ENCODE measurements at places on chromosomes 16 and 17.

DNA sequence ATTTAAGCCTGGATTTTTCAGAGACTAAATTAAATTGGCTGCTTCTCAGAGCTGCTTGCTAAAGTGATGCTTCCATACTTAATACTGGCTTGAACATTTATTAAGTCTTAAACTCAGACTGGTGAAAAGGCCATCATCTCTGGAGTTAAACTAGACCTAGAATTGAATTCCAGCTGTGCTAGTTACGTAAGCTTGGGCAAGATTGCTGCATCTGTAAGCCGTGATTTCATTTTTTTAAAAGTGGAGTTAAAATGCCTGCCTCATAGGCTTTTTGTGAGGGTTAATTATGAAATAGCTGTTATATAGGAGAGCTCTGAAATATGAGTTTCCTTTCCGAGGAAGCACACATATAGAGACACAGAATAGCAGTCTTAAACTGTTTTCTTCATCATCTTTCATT is 84.7 kb downstream of the VAT1L start:
- DNase-seq, result no peak

GRCh38 chr17:29615048-29615385 is 7.7 kb downstream of the CORO6 start:
- no peak for DNase-seq

DNA sequence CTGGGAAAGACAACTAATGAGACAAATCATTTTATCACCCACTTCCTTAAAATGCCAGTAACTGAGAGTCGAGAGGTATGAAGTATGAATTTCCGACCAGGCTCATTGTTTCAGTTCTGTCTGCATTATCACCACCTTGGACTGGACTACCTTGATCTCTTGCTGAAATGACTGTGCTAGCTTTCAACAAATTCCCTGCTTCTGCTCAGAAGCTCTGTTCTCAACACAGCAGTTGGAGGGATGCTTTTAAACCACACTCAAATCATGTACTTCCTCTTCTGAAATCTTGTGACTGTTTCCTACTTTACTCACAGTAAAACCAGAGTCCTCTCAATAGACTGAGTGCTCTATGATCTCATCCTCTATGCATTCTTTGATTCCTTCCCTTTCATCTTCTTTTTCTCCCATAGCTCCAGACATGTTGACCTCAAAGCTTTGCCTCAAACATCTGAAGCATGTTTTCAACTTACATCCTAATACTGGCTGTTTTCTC is 195.8 kb downstream of the KCNJ2 start:
- DNase-seq, result no peak

DNA sequence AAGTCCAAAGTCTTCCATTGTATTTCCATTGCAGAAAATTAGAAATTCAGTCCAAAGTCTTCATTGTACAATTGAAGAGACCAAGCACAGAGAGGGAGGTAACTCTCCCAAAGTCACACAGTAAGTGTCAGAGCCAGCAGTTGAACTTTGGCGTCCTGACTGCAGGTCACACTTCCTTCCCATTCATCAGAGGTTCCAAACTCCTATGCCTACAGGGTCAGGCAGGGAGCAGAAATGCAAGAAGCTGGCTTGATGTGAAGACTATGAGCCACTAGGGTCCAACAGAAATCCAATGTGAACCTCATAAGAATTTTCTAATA is 44.7 kb upstream of the GRIN2A start:
- no peak for DNase-seq

DNA sequence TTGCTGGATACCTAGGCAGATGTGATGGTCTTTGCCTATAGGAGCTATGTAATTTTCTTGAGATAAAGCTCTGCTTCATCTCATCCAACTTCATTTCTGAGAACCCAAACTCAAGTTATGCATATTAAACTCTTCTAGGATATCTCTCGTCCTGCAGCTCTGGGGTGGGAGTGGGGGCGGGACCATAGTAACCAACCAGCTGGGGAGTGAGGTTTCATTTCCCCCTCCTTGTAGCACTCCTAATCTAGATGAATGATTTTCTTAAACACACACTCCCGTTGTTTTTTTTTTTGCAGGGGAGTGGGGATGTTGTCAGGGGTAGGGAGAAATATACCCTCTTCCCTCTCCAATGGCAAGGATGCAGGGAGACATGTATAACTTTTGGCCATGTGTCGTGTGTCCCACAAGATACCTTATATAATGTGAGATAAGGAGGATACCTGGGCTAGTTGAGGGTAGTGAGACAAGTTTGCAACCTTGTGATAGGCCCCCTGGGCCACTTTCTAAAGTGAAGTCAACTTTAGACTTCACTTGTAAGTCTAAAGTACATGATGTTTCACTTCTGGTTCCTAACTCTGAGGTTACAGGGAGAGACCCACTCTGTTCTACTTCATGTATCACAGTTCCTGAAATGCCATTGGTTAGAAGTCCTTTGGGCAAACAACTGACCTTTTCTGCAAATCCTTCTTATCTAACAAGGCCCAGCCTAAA is 10.5 kb upstream of the HEATR6 start:
- DNase-seq, result no peak

DNA sequence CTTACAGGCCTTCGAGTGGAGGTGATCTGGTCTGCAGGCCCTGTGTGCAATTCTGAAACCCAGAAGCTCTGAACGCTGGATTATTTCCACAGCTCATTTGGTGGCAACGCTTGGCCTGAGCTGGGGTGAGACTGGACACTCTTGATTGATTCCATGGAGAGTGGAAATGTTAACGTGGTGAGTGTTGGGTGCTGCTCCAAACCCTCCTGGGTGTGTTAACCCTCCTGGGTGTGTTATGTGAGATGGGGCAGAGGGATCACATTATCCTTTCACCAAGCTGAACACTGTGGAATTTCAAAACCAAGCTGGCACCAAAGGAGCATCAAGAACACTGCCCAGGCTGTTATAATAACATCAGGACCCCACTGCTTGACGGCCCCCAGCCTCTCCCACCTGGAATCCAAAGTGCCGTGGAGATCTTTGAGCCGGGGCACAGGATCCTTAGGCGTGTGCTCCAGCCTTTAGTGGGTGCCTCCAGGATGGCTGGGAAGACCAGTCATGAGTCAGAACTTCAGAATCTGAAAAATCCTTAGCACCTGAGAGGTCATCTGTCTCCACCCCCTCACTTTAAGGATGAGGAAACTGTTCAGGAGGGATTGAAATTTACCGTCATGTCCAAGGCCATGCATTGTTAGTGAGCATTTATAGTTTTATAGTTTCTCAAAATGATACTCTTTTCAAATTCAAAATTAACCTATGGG is 75.0 kb downstream of the RPTOR start:
- DNase-seq, result no peak

DNA sequence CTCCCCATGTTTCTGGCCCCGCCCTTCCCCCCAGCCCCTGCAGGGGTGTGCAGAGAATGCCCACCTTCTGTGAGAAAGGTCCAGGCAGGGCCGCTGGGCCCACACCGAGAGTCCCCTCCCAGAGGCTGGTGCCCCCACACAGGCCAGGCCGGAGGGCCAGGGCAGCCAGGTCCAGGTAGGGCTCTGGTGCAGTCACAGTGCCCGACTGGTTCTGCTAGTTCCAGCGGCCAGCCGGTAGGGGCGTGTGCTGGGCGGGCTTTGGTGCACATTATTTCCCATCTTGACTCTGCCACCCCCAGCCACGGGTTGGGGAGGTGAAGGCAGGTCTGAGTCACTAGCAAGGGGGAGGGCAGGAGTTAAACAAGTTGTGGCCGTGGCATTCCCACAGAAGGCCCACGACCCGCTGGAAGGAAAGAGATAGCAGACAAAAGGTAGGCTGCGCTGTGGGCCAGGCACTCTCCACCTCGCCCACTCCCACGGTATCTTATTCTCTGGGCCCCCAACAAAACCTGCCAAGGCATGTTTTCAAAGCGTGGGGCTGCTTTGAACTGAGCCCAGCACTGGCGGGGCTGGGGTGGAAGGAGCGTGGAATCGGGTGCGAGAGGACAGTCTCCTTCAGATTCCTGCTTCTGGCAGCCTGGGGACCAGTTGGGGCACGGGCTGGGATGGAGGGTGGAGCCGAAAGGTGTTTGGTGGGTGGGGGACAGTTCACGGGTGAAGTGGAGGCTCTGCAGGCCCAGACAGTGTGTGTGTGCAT is 1.9 kb downstream of the EPN3 start:
- no peak for DNase-seq

GRCh38 chr17:855569-855968 is 73.4 kb downstream of the MRM3 start:
- no peak for DNase-seq

- no peak for DNase-seq
These were observed 586 bp downstream of the MEAK7 start for GRCh38 chr16:84503751-84504395.
